ENCODE measurements at places on chromosomes 4 and X.

DNA sequence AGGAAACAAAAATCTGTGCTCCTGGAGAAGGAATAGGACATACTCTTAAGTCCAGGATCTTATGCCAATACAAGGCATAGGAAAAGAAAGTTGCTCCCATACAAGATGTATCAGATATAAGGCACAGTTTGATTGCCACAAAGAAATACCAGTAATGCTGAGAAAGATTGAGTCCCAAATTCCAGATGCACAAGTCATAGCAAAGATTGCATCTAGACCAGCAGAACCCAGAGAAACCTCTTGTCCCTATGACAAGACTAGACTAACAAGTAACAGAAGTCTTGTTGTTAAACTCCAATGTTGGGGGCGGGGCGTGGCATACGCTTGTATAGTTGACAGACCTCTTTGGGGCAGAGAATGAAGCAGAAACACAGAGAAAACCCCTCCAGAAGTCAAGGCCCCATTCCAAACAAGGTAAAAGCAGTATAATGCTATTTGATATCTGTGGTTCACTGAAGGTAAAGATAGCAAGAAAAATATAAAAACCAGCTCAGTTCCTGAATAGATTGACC, 671.5 kb upstream of the GRIA3 start:
- no peak for DNase-seq

GRCh38 chrX:25013632-25014365, 2.0 kb downstream of the ARX start:
- no peak for DNase-seq

GRCh38 chr4:142405021-142405694, 440.9 kb downstream of the INPP4B start:
- DNase-seq: peak; percentile 95

- no peak for DNase-seq
Measured at GRCh38 chr4:3261411-3262207, 12.7 kb downstream of the MSANTD1 start.

- no peak for DNase-seq
Measured at GRCh38 chr4:73945140-73945539, 36.7 kb downstream of the PF4 start.

GRCh38 chr4:3747581-3747904, 18.6 kb upstream of the ADRA2C start:
- no peak for DNase-seq

DNA sequence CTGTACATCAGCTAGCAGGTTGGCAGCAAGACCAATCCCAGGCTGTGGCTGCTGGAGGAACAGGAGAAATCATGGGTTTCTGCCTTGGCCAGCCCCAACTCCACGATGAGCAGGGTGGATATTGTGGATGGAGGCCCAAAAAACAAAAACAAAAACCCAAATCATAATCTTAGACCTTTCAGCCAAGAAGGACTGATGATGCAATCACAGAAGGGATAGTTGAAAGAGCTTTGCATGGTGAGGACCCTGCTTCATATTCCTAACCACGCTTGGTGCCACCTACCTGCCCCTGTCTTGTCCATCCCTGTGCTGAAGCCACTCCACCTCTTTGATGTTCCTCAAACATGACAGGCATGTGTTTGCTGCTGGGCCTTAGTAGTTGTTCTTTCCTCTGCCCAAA, 68.8 kb upstream of the CT45A1 start:
- DNase-seq: no peak

DNA sequence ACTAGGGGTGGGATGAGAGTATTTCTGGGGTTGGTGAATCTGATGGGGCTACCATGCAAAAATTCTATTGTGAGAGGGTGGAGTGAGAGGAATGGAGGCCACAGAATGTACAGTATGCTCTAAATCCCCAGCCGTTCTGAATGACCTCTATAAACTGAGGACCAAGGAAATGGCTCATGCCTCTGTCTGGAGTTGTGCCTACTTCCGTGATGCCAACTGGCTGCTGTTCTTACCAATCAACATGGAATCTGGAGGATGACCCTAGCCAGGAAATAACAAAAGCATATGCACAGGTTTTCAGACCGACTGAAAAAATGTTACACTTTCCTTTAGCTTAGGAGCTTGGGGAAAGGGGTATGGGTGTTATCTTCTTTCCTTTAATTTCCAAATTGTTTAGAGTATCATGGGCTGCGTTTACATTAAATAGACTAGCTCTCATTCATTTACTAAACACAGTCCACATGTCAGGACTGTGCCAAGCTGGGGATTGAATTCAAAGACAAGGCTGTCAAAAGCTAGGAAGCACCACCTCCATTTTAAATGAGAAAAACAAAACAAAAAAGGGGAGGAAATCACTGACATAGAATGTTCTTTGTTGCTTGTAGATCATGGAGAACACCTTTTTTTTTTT, 20.2 kb upstream of the CCKAR start:
- DNase-seq: no peak

- DNase-seq: no peak
Measured at GRCh38 chr4:183399126-183399522, 45.3 kb upstream of the CDKN2AIP start.

DNA sequence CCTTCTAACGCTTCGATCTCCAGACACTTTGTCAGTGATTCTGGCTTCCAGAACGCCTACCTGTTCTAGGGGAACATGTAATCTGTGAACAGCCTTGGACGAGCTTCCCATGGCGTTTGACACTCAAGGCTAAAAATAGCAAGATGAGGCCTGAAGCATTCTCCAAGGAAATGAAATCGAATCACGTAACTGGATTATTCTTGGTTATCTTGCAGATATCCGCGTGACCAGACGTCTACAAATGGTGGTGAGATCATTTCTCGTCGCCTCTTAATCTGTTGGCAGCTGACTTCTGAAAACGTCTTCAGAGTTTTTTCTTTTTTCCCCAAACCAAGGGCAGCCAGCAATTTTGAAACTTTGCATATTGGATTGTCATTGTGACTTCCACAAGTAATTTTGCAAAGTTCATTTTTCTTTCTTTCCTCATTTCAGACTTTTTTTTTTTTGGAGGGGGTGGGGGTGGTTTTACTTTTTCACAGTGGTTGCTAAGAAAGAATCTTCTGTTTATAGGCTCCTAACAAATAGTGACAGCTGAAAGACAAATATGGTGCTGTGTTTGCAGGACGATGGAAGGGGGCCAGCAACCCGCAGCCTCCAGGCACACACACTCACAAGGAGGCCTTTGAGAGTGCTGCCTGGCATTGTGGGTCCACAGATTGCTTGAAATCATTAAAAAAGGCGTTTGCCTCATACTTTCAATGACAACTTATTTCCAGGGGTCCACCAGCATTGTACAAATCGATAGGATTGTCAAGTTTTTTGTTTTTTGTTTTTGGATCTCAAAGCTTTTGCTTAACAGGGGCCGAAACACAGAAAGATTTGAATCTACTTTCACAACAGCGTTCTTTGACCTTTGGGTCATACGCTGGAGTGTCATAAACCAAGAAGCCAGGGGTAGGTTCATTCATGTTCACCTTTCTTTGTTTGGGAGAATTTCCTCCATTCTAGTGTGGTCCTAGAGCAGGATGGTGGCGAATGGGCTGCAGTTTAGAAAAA, 32.4 kb upstream of the PDLIM3 start:
- no peak for DNase-seq

- DNase-seq: peak; percentile 0
Measured at GRCh38 chrX:49879656-49880277, 483 bp downstream of the USP27X start.

GRCh38 chr4:64969081-64969480, 559.8 kb upstream of the TECRL start:
- no peak for DNase-seq

DNA sequence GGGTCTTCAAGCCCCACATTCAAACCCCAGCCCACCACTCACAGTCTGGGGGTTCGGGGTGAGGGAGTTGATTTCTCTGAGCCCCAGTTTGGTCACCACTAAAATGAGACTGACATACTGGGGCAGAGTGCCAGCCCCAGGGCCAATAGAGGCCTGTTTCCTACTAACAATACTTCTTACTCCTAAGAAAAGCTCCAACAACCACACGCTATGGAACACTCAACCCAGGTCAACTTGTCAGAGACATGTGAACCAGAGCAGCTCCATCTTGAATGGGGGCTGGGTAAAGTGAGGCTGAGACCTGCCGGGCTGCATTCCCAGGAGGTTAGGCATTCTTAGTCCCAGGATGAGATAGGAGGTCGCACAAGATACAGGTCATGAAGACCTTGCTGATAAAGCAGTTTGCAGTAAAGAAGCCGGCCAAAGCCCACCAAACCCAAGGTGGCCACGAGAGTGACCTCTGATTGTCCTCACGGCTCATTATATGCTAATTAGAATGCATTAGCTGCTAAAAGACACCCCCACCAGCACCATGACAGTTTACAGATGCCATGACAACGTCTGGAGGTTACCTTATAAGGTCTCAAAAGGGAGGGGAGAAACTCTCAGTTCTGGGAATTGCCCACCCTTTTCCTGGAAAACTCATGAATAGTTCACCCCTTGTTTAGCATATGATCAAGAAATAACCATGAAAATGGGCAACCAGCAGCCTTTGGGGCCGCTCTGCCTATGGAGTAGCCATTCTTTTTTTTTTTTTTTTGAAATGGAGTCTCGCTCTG, 26.6 kb upstream of the HTRA3 start:
- no peak for DNase-seq

DNA sequence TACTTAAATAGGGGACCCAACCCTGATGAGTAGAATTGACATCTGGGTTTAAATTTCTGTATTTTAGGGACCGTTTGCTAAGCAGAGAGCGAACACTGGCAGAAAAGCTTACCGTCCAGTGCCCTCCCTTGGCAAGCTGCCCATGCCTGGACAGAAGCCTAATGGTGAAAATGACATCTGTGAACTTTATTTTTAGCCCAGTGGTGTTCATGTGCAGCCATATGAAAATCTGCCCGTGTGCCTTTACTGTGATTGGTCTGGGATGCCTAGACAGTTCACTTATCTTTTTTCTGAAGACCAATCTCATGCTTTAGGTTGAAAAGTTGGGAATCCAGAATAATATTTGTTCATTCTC, 1.1 kb downstream of the STBD1 start:
- no peak for DNase-seq

DNA sequence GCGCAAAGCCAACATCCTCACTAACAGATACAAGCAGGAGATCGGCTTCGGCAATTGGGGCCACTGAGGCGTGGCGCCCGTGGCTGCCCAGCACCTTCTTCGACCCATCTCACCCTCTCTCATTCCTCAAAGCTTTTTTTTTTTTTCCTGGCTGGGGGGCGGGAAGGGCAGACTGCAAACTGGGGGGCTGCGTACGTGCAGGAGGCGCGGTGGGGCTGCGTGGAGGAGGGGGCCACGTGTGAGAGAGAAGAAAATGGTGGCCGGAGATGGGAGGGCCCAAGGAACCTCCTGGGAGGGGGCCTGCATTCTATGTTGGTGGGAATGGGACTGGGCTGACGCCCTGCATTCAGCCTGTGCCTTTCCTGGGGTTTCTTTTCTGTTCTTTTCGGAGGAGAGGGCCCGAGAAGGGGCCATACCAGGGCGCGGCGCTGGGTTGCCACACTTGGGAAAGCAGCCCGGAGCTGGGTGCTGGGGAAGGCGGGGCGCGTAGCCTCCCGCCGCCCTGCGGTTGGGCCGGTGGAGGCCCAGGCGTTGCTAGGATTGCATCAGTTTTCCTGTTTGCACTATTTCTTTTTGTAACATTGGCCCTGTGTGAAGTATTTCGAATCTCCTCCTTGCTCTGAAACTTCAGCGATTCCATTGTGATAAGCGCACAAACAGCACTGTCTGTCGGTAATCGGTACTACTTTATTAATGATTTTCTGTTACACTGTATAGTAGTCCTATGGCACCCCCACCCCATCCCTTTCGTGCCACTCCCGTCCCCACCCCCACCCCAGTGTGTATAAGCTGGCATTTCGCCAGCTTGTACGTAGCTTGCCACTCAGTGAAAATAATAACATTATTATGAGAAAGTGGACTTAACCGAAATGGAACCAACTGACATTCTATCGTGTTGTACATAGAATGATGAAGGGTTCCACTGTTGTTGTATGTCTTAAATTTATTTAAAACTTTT, 4.5 kb downstream of the MID1IP1 start:
- peak; percentile 53 for DNase-seq

- DNase-seq: no peak
Measured at GRCh38 chr4:156958276-156959074, 13.1 kb downstream of the PDGFC start.

DNA sequence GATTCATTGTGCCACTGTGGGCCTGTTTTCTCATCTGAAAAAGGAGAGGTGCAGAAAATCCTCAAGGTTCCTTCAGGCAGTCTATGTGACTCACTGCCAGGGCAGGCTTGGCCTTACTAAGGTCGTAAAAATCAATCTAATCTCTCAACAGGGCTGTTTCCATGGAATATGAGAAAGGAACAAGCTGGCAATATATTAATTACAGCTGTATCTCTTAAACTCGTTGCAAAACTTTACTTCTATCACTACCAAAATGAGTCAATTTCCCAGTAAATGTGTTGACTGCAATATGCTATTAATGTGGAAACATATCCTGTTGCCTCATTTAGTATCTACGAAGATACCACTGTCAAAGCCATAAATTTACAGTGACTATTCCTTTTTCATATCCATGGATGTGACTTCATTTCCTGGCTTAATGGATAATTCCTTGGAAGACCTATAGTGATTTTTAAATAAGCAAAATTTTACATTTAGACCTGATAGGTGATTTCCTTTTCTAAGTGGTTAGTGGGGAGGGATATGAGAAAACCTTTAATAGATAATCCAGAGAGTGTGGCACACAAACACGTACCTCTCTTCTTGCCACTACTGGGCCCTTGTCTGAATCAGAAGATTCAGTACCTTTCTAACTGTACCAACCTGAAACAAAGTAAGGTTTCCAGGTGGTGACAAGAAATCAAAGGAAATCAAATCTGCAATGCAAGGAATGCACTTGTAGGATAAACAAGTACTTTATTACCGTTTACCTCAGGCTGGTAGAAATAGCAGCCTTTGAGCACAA, 127.4 kb upstream of the FTHL17 start:
- DNase-seq: peak; percentile 26

DNA sequence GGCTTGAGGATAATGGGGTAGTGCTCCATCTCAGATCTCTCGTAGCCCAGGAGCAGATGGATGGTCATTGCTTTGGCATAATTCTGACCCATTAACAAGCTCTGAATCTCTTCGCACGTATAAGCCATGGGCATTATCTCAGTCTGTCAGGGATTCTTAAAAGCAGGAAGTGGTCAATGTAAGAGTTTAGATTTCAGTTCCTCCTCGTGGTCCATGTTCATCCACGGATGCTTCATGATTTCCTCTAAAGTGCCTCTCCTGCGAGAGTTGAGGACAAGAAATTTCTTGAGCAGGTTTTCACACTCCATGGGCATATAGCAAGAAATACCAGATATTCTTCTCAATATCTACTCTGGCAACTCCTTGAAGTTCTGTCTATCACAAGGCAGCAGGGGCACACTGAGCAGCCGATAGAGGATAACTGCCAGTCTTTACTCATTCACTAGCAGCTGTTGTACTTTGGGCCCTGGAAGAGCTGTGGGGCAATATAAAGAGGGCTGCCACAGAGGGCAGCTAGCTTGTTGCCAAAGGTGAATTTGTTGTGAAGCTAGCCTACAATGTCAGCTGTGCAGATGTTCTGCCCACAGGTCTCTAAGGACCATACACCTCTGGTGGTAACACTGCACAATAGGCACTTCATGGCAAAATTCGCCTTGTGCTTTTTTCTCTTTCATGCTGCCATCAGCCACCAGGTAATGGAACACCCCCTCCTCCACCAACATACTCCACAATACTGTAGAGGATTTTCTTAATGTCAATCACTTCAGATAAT, 52.0 kb upstream of the WDR17 start:
- no peak for DNase-seq
